T-cell (primary cell): ENCODE measurements at places on chromosomes 13 and 19. TPM values are rescaled to one million over a fixed set of nuclear protein-coding genes. Genes with fewer than 3 reads are reported as not detected.

- no peak for DNase-seq
Observed at GRCh38 chr19:15241259-15241910, 9.1 kb upstream of the EPHX3 start.

- no peak for DNase-seq
Observed at GRCh38 chr13:98284679-98285078, 107.6 kb upstream of the RNF113B start.

GRCh38 chr19:16377521-16377920, 52.9 kb downstream of the KLF2 start:
- no peak for DNase-seq

- no peak for DNase-seq
Observed at GRCh38 chr13:45215392-45216077, 14.7 kb upstream of the KCTD4 start.

DNA sequence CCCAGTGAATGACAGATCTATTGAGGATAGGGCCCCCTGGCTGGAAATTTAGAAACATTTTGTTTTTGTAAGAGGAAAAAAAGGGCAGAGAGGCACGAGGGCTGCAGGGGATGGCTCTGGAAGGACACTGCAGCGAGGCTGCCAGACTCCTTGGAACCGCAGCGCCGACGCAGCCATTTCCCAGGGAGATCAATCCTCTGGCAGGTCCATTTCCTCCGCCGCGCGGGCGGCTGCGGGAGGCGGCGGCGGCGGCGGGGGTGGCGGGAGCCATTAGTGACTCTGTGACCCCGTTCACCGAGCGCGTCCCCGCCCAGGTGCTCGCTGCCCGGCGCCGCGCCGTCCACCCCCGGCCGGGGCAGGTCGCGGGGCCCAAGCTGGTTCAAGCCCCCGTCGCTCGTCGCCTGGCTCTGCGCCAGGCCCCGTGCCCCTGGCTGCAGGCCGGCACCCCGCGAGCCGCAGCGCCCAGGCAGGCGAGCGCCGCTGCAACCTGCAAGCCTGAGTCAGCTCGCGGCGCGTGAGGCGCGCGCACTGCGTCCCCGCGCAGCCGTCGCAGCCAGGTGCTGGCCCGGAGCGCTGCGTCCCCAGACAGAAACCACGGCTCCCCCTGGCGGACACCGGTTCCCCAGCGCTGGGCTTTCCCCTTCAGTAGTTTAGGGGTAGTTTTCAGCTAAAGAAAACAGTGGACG, 192.6 kb downstream of the KATNAL1 start:
- peak; percentile 96 for DNase-seq

The CACNG7 gene
- total RNA-seq = not detected

The ZNF90 gene
- total RNA-seq = 3.7 TPM

DNA sequence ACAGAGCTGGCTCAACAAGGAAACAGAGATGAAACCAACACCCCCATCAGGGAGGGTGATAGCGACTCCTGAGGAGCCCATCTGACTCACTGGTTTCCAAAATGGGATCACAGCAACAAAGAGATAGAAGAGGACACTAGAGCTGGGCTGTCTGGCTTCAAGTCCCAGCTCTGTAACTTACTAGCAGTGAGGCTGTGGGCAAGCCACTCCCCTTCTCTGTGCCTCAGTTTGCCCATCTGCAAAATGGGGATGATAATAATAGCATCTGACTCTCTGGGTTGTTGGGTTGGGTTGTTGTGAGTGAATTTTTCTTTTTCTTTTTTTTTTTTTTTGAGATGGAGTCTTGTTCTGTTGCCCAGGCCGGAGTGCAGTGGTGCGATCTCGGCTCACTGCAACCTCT, 14.3 kb downstream of the IGSF23 start:
- no peak for DNase-seq

DNA sequence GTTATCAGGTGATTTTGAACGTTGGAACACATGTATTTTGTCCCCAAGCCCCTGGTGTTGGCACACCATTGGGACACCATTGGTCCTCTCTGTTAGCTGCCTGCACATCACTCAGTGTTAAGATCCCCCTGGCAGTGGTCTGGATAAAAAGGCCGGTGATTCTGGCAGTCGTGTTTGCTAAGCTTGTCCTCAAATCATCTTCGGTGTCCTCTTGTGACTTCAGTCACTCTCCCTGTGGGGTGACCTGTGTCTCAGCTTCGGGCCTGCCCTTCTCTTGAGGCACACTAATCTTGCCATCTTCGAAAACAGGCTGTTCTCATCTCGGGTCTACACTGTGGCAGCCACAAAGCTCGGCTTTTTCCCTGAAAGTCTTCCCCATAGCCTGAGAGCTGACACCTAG, 127.1 kb downstream of the ZIC5 start:
- no peak for DNase-seq

The HIF3A gene
- total RNA-seq = not detected

The LILRB3 gene
- 2.8 TPM for total RNA-seq

DNA sequence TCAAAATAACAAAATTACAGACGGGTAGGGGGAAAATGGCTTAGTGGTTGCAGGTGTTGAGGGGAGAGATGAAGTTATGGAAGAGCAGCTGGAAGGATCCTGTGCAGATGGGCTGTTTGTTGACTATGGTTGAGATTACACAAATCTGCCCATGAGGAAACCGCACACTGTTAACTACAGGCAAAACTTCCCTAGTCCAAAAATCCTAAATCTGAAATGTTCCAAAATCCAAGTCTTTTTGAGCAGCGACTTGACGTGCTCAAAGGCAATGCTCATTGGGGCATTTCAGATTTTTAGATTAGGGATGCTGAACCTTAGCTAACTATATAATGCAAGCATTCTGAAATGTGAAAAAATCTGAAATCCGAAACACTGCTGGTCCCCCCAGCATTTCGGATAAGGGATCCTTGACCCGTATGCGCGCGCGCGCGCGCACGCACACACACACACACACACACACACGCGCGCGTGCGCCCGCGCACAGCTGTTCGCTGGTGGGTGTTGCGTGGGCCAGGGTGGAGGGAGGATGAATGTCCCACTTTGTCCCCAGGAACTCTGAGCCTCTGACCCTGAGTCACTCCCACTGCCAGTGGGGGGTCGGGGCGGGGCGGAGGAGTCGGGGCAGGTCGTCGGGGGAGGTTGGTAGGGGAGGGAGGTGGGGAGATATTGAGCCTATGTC, 6.8 kb downstream of the F2RL3 start:
- no peak for DNase-seq

- DNase-seq = no peak
Observed at GRCh38 chr19:41528106-41528505, 47.9 kb upstream of the CEACAM21 start.

GRCh38 chr13:100535426-100536135, 53.0 kb downstream of the GGACT start:
- no peak for DNase-seq

DNA sequence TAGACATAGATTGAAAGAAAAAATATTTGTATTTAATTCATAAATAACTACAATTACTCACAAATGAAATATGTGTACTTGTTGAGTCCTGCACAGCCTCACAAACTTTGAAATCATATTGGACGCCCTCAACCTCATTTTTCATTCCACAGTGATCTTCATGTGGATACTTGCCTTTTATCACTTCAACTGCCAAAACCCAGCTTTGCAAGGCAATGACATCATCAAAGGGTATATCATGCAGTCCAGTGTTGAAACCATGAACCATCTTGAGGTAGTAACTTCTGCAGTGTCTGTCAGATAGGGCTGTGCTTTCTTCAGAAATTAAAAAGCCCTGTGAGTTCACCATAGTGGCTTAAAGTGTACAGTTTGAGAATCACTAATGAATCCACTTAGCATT, 82.2 kb downstream of the HS6ST3 start:
- no peak for DNase-seq

DNA sequence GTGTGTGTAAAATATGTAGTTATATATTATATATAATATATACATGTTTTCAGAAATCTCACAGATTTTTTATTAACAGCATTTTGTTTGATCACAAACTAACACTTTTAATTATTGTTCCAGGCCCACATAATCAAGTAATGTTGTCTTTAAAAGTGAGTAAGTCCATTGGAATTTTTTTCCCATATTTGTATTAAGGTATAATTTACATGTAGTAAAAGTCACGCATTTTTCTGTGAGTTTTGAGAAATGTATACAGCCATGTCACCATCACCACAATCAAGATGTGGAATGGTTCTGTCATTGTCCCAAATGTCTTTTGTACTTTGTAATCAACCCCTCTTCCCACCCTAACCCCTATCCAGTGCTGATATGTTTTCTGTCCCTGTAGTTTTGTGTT, 120.0 kb upstream of the RFC3 start:
- no peak for DNase-seq

The SIGLEC5 gene
- not detected for total RNA-seq

DNA sequence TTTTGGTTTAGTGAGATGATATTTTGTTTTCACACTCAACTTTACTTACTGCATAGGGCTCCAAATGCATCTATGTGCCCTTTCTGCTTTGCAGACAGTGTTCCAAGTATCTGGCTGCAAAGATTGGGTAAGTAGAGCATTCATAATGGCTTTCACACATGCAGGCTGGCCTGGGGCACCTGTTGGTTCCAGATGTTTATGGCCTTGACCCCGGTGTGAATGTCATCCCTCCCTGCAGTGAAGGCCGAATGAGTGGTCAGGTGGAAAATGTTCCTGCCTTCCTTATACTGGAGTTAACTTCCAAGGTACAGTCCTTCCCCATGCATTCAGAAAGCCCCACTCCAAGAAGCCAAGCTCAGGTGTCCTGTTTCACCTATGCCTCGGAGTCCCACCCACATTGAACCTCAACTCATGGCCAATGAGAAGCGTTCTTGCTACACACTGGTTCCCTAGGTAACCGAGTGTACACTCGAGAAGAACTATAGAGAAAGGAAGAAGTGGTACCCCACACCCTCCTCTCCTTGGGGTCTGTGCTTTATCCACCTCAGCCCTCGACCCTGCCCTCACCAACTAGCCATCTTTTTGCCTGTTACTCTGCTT, 23.0 kb upstream of the ZNF536 start:
- DNase-seq = no peak

- no peak for DNase-seq
Observed at GRCh38 chr13:110289174-110289573, 17.8 kb downstream of the COL4A1 start.

DNA sequence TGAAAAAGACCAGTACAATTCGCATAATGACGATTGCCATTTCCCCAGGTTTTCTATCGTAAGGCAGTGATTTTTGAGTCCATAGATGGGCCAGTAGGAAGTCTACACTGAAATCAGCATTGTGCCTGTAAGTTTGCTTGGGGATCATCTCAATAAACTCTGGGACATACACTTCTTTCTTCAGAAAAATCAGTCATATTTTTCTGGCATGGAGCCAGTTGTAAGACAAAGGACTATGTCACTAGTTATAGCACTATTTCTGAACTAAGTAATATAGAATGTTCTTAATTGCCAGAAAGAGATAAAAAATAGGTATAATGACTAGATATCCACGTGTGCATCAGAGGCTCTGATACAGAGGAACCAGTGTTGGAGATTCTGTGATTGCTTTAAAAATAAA, 243.5 kb downstream of the LMO7 start:
- DNase-seq = no peak

The VWA8 gene
- total RNA-seq = 17.8 TPM

GRCh38 chr13:44160591-44161191, 212.9 kb upstream of the SERP2 start:
- DNase-seq = no peak

DNA sequence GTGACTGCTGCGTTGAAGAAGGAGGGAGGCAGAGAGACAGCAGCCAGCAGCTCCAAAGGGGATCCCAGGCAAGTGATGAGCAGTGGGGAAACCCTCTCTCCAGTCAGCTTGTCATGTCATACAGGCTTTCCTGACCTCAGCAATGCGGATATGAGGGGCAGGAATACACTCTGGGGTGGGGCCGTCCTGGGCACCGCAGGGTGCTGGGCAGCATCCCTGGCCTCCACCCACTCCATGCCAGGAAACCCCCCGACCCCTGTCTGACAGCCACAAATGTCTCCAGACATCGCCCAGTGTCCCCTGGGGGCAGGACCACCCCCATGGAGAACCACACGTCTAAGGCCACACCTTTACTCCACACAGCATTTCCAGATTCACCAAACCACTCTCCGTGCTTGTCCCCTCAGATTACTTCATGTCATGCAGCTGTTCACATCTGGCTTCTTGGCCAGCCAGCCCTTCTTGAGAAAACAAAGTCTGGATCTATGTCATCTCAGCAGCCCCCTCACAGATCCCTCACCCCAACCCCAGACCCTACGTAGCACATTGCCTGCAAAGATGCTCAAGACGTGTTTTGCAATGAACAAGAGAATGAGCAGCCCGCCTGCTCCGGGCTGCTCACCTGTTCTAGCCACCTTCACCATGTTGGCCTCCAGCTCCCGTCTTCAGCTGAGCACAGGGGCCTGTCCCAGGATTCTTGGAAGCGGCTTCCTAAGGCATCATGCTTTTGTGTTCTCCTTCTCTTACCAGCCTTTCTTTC, 46.5 kb downstream of the RFX2 start:
- no peak for DNase-seq

The SBK2 gene
- total RNA-seq = not detected

The SIGLEC14 gene
- total RNA-seq = not detected

- DNase-seq = no peak
Observed at GRCh38 chr13:109985871-109986450, 199.6 kb upstream of the IRS2 start.

- DNase-seq = no peak
Observed at GRCh38 chr19:925087-925525, 729 bp upstream of the ARID3A start.

The MUC16 gene
- total RNA-seq = 0.03 TPM

- DNase-seq = no peak
Observed at GRCh38 chr13:100176801-100177400, 88.0 kb downstream of the PCCA start.

DNA sequence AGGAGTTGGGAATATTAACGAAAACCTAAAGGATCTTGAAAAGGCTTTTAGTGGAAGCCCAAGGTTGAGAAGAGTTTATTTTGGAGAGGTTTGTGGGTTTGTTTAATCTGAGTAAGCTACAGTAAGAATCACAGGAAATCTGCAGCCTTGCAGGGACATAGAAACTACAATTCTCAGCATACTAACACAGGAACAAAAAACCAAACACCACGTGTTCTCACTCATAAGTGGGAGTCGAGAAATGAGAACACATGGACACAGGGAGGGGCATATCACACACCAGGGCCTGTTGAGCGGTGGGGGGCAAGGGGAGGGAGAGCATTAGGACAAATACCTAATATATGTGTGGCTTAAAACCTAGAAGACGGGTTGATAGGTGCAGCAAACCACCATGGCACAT, 8.7 kb upstream of the SIAH3 start:
- no peak for DNase-seq

The CCDC70 gene
- total RNA-seq = not detected
